Esophagus squamous epithelium (tissue), 5 donors: ENCODE measurements at places on chromosomes 13 and 19.

DNA sequence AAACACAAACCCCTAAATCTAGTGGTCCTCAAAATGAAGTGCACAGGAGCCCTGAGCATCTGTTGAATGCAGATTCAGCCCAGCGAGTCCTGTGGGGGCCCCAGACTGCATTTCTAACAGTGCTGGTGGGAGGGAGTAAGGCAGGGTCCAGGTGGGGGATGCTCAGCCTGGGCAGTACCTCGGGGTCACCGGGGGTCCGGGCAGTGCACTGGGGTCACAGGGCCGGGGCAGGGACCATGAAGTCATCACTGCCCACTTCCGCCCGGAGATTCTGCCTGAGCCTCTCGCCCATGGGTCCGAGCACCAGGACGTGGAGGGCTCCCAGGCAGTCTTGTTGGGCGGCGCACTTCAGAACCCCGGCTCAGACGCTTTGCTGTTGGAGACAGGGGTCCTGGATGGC, 838 bp upstream of the ATP4B start:
- DNase-seq: no peak

DNA sequence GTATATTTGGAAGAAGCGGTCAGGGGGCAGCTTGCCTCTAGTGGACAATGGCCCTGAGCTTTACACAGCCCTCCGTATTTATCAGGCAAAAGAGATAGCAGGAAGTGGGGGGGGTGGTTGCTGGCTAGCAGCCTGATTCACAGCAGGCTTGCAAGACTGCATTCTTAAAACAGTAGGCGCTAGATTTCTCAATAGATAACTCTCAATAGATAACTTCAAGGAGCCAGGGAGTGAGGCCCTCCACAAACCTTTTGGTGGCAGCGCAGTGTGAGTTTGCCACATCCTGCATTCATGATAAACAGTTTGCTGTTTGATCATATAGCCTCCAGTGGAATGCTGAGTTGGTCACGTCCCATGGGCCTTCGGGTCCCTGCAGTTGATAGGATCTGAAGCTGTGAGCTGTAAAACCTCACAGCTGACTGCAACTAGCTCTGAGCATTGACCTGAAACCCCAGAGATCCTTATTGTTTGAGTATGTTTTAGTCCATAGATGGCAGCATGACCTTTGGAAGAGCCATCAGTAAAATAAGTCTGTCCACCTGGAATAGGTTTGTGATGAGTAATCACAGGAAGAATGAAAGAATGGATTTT, 12.2 kb downstream of the FPR3 start:
- DNase-seq: no peak

- DNase-seq: no peak
Measured at GRCh38 chr19:41566001-41566400, 10.0 kb upstream of the CEACAM21 start.

- no peak for DNase-seq
Measured at GRCh38 chr13:97339019-97339987, 94.7 kb upstream of the RAP2A start.

- no peak for DNase-seq
Measured at GRCh38 chr19:8392017-8392591, 1.9 kb downstream of the RAB11B start.

DNA sequence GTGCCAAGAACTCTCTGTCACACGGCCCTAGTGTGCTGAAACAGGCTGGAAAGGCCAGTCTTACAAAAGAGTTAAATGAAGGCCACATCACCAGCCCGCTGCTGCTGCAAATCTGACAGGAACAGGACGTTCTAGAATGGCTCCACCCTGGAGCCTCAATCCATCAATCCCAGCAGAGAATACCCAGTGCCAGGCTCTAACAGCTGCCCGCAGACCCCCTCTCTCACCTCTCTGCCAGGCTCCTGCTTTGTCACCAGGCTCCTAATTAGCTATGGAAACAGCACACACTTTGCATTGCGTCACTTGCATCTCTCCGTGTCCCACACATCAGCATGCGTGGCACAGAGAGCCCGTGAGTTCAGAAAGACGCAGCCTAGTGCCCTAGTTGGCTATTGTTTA, 314.1 kb downstream of the FOXO1 start:
- DNase-seq: no peak

DNA sequence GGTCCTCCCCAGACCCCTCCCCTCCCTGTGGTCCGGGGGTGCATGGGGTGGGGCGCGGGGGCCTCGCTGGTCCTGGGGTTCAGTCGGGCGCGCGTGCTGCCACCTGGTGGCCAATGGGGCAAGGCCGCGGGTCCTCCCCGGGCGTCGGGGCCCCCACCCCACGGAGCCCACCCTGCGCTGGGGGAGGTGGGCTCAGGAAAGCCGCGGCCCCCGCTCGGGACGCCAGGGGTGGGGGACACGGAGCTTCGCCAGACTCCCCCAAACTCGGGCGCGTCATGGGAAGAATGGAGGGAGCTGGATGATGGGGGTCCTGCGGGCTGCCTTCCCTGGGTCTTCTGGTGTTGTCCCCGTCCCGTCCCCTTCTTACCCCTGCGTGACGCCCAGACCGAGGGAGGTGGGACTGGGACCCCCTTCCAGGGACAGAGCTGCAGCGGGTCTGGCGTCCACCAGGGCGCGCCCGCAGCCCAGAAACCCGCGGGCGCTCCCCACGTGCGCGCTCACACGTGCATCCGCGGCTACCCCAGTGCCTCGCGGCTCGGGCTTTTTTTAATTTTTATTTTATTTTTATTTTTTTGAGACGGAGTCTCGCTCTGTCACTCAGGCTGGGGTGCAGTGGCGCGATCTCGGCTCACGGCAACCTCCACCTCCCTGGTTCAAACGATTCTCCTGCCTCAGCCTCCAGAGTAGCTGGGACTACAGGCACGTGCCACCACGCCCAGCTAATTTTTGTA, 19.8 kb upstream of the TCF3 start:
- no peak for DNase-seq
